Stimulated activated effector memory CD8-positive, alpha-beta T cell treated with anti-CD3 and anti-CD28 coated beads, Interleukin-12 subunit alpha, Interleukin-12 subunit beta, amount 100 ng/mL, for 72 hours (primary cell): ENCODE measurements at places on chromosomes 7 and 10.

DNA sequence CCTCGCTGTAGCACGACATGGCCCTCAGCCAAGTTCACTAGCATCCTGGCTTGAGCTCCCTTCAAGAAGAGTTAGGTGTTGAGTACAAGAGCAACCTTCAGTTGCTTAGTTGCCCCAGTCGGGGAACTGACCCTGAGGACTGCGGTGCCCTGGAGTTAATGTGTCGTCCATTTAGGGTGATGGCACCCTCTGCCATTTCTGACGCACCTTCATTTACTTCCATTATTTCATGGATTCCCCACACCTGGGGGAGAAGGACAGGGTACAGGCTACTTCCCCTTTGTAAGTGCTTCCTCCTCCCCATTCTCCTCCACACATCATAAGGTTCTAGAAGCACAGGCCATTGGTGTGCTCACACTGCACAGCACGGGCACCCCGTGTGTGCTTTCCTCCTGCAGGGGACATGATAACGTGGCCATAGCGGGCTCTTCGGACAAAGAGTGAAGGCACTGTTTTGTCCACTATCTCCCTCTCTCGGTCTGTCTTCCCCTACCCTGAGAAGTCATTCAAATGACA is 1.8 kb downstream of the ALOX5 start:
- no peak for DNase-seq

DNA sequence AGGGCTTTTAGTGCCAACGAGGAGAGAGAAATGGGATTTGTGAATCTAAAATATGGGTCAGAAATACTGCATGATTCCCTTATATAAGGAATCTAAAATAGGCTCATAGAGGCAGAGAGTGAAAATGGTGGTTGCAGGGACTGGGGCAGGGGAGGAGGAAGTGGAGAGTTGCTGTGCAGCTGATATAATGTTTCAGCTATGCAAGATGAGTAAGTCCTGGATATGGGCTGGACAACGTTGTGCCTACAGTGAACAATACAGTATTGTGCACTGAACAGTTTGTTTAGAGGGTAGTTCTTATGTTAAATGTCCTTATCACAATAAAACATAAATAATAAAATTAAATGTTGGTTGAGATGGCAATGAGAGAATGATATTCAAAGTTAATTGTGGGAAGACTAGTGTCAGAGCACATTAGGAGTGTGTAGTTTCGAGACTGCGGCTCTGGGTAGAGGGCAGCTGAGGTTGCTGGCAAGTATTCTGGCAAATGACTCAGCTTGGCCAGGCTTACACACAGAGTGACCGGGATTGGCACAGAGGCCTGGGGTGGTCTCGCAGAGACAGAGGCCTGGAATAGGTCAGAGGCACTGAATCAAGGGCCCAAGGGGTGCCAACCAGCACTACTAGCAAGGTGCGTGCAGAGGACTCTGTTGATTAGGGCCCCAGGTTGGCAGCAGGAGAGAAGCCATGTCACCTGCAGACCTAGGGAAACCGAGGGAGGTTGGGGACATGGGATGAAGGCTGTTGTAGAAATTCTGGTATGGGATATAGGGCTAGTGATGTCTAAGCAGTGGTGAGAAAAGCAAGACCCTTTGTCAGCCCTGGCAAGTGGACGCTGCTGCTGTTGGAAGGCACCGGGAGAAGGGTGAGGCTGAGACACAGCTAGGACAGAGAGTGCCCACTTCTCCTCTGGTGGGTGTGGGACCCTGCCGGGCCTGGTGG is 2.8 kb upstream of the DEPP1 start:
- DNase-seq, result no peak

DNA sequence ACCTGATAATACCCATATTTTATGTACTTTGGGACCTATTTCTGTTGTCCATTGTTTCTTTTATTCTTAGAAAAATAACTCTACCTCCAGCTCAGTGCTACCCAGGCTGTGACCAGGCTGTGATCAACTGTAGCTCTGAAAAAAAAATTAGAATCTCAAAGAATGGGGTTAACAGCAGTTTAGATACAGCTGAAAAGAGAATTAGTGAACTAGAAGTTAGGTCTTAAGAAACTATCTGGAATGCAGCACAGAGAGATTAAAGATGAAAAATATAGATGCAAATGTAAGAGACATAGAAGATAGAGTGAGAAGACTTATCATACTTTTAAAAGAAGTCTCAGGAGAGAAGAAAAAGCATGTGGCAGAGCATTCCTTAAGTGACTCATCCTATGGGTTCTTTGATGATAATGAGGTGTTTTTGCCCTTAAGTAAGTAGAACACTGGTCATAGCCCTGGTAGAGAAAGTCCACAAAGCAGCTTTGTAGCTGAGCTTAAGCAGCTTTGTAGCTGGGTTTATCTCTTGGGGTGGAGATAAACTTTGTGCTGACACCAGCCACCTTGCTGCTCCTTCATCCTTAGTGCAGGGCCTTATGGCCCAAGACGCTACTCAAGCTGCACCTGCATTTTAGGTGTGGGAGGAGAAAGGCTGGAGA is 27.3 kb upstream of the SFRP5 start:
- no peak for DNase-seq

GRCh38 chr10:3400348-3400747 is 227.8 kb upstream of the PITRM1 start:
- no peak for DNase-seq

- no peak for DNase-seq
Measured at GRCh38 chr7:143069912-143070500, 17.9 kb downstream of the OR6V1 start.

DNA sequence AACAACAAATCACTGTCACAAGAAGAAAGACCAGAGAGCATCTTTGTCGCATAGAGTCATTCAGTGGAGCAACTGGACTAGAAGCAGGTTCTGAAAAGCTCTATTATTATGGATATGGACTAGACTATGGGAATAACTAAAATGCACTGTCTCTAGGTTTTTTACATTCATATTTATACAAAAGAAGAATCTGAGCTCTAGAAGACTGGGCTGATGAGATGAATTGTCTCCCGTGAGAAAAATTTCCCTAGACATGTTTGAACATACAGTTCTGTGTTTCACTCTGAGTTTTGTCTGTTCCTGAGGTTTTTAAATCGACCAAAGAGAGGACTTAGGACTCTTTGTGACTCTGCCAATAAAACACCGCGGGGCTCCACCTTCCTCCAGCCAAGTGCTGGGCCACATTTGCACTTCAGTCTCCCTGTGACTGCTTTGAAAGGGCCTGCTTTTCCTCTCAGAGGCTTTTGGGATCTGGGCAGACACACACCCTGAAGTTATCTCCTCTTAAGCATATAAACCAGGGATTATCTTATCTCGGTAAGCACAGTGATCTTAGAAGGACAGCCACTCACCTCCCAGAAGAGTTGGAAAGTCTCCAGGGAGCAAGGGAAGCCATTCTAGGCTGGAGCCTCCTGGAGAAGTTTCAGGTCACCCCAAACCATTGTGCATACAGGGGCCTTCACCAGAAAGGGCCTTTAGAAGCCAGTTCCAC is 101.0 kb upstream of the JCAD start:
- no peak for DNase-seq

GRCh38 chr10:28631896-28632583 is 45.3 kb upstream of the BAMBI start:
- no peak for DNase-seq

GRCh38 chr10:34719746-34720145 is 95.3 kb downstream of the PARD3 start:
- DNase-seq, result no peak

DNA sequence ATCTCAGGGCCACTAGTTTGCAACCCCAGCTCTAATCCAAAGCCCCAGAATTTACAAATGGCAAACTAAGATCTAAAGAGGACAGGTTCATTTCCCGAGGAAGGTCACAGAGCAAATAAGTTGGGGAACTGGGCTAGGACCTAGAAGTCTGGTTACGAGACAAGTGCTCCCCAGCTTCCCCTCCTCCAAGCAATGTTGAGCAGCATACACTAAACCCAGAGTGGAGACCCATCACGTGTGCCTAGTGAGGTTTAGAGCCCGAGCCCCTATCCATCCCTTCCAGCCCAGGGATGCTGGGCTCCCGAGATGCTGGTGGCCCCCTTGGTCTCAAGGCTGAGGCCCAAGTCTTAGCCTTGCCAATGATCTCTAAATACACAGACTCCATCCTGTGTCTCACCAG is 209.5 kb upstream of the ZMIZ1 start:
- DNase-seq, result peak; percentile 23

GRCh38 chr10:30364345-30365268 is 15.5 kb upstream of the MTPAP start:
- no peak for DNase-seq

GRCh38 chr7:123492485-123492884 is 41.9 kb downstream of the IQUB start:
- no peak for DNase-seq

DNA sequence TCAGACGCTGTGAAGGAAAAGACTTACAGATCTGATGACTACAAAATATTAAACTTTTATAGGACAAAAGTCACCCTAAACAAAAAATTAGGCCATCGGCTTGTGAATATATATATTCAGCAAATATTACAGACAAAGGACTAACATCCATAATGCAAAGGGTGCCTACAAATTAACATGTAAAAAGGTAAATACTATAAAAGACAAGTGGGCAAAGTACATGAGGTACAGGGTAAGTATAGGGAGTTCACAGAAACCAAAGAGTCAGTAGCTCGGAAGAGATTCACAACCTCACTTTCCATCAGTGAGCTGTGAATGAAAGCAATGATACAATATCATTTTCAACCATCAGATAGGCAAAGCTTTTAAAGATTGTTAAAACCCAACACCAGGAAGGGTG is 16.7 kb upstream of the KLF14 start:
- DNase-seq, result no peak

GRCh38 chr10:79552143-79552542 is 8.1 kb downstream of the SFTPA2 start:
- no peak for DNase-seq

- DNase-seq, result no peak
Measured at GRCh38 chr10:82680608-82681007, 805.6 kb downstream of the NRG3 start.

DNA sequence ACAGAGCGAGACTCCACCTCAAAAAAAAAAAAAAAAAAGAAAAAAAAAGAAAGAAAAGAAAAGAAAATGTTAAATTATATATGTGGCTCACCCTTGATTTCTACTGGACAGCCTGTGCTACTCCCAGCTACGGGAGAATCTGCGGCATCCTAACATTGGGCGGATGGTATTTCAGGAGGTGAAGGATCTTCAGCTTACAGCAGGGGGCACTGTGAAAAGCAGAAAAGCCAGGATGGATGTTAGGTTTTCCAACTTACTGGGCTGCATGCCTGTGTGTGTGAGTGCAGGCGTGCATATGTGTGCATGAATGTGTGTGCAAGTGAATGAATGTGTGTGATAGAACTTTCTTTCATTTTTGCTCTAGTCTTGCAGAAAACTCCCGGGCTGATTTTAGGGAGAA is 1066.5 kb downstream of the TYW1 start:
- DNase-seq, result no peak

GRCh38 chr10:86366902-86367151 is 232 bp upstream of the GRID1 start:
- DNase-seq, result no peak

GRCh38 chr7:116572036-116572435 is 47.2 kb downstream of the CAV1 start:
- DNase-seq, result no peak

DNA sequence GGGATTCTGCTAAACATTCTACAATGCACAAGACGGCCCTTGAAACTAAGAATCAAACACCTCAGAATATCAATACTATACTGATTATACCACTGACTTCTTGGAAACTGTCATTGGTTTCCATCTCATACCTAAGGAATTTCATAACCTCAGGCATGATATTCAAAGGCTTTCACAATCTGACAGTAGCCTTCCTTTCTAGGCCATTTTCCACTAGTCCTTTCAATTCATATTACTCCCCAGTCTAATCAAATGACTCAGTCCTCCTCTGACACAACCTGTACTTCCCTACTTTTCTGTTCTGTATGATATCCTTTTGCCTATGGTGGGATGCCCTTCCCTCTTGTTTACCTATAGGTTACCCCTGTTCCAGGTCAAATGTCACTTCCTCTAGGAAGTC is 48.3 kb downstream of the CSTF2T start:
- no peak for DNase-seq

- DNase-seq, result no peak
Measured at GRCh38 chr7:125118444-125118843, 188.8 kb upstream of the POT1 start.

DNA sequence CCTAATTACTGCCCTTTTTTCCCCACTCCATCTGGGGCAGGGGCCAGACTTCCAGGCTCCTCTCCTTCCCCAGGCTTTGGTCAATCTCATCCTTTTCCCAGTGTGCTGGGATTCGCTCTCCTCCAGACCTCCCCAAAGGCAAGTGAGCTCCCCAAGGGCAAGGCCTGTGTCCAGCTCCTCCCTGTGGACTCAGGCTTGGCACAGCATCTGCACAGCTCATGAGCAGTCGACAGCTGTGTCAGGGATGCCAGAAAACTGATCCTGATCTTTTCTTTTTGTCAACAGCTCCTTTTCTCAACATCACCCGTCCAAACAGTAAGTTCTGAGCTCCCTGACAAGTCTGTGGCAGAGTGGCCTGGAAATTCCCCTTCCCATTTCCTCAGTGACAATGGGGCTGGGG is 67.1 kb downstream of the C10orf120 start:
- DNase-seq, result no peak

GRCh38 chr10:95364342-95364741 is 73.5 kb upstream of the PDLIM1 start:
- DNase-seq, result no peak

DNA sequence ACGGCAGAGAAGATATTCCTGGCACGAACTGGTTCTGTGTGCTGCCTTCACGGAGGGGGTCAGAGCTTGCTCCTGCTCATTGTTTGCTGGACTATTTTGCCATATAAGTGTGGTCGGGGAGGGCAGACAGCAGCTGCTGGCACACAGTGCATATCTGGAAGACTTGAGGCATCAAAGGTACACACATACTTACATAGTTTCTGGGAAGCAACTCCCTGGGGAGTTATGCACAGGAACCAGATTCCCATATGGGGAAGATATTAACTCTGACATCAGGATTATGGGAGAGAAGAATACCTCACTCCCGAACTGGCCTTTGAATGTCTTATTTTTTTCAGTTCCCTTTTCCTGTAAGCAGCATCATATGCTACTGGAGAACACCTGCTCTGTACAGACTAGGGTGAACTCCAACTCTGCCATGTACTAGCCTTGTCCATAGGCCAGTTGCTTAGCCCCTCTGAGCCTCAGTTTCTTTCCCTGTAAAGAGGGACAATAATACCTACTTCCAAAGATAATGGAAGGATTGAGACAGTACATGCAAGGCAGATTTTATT is 41.5 kb downstream of the LGI1 start:
- no peak for DNase-seq

DNA sequence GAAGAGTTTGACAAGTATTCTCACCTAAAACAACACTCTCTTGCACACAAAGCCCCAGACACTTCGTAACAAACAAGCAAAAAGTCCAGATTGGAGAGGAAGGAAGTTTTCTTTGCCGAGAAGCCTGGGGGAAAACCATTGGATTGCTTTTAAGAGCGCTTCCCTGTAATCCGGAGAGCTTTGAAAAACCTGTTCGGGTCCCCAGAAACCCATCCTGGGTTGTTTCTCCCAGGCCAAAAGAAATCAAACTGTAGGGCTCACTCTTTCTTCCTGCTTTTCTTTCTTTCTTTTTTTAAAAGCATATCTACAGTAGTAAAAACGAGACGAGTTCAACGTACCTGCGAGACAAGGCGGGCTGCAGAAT is 655 bp downstream of the SP8 start:
- no peak for DNase-seq
